Activated naive CD4-positive, alpha-beta T cell (primary cell): ENCODE measurements at places on chromosomes 1 and 21.

- no peak for DNase-seq
Observed at GRCh38 chr1:65572701-65573421, 152.4 kb downstream of the LEPR start.

DNA sequence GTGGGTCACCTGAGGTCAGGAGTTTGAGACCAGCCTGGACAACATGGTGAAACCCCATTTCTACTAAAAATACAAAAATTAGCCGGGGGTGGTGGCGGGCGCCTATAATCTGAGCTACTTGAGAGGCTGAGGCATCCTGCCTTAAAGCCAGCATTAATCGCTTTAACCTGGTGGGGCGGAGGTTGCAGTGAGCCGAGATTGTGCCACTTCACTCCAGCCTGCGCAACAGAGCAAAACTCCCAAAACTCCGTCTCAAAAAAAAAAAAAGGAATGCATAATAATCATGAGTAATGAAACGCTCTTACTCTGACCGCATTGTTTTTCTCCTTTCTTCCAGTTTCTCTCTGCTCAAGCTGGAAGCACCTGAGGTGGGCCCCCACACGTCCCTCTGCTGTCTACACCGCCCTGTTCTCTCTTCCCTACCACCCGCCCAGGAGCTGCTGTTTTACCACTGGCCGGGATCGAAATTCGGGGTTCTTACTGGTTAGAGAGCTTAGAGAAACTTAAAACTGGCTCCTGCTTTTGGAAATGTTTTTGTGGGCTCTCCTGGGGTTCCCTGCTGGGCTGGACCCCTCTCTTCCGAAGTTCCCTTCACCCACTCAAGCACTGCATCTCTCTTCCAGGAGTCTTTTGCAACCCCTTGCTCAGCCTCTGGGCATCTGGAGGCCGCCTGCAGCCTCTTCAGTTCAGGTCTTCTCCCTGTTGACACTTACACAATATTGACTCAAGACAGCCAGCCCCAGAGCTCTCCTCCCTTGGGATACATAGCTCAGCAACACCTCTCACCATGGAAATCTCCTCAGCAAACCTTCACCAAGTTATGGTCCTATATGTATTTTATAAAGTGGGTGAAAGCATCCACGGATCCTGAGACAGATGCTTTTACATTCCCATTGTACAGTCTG is 62.5 kb downstream of the FAM163A start:
- no peak for DNase-seq

- DNase-seq, result no peak
Observed at GRCh38 chr1:41380979-41381691, 19.9 kb downstream of the FOXO6 start.

DNA sequence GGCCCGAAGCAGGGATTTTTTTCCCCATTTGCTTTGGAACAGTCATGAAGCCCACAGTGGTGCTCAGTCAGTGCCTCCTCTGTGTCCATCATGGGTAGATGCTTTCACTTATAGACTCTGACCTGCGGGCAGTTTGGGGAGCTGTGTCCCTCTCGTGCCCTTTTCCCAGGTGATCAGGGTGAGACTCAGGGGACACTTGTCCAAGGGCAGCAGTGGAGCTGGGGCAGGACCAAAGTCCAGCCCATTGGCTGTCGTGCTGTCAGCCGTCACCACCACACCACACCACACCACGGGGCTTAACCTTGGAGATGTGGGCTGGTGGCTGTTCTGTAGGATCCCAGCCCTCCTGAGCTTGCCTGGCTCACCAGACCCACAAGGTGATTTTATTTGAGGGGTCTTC is 34.9 kb downstream of the SIM2 start:
- DNase-seq, result no peak

DNA sequence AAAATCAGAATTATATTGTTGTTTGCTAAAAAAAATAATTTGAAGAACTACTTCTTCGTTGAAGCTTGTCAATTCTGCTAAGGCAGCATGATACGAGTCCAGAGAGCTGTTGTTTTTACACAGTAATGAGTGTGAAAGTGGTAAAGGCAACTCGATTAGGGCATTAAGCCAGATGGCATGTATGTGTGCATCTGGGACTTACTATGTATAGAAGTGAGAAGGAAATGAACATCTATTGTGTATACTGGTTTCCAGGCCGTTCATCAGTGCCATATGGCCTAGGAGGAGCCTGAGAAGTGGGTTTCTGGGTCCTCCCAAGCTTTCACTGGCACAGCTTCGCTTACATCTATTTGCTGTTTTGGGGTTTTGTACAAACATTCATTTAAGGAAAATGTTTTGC is 5.7 kb downstream of the CTPS1 start:
- DNase-seq, result no peak

- DNase-seq, result no peak
Observed at GRCh38 chr1:109250454-109251276, 1.3 kb downstream of the CELSR2 start.

- DNase-seq, result no peak
Observed at GRCh38 chr1:116403496-116404136, 30.6 kb downstream of the ATP1A1 start.

- no peak for DNase-seq
Observed at GRCh38 chr1:77084457-77084856, 134.8 kb downstream of the PIGK start.

- DNase-seq, result no peak
Observed at GRCh38 chr21:28543975-28544374, 448.7 kb downstream of the LTN1 start.

DNA sequence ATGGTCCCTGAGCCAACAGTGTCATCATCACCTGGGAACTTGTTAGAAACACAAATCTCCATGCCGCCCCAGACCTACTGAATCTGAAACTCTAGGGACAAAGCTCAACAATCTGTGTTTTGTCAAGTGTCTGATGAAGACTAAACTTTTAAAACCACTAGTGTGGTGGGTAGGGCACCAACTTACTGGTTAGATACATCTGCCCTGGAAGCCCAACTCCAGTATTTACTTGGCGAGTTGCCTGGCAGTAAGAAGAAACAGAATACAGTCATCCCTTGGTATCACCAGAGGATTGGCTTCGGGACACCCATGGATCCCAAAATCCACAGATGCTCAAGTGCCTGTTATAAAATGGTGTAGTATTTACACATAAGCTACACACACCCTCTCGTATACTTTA is 367.9 kb upstream of the DUSP10 start:
- no peak for DNase-seq

GRCh38 chr1:41773144-41773591 is 145.6 kb downstream of the HIVEP3 start:
- DNase-seq, result no peak

DNA sequence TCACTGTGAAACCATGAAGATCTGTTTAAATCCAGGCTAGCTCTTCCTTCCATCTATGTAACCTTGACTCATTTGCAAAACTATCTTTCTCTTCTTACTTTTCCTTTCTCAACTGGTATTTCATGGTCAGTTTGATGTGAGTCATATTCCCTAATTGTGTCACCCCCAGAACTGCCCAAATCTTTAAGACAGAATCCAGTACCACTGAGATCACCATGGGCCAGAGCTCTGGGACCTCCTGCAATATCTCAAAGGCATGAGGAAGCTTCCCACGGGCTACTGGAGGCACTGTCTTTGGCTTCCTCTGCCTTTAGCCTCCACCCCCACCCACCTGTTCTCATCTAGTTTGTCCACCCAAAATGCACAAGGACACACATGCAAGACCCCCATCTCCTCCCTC is 274.4 kb upstream of the FMN2 start:
- DNase-seq, result no peak

DNA sequence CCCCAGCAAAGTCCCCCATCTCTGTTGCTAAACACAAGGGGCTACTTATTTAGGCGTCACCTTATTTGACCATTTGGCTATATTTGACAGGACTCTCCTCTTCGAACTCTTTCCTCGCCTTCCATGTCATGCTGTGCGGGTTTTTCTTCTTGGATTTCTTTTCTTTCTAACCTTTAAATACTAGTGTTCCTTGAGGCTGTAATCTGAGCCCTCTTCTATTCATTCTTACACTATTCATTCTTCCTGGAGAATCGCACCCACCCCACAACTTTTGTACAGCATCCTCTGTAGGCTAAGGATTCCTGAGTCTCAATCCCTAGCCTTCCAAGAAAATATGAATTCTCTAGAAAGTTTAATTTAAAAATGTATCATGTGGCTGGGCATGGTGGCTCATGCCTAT is 61.7 kb upstream of the C1orf115 start:
- DNase-seq, result no peak

GRCh38 chr1:112110031-112110430 is 120.6 kb upstream of the KCND3 start:
- no peak for DNase-seq

DNA sequence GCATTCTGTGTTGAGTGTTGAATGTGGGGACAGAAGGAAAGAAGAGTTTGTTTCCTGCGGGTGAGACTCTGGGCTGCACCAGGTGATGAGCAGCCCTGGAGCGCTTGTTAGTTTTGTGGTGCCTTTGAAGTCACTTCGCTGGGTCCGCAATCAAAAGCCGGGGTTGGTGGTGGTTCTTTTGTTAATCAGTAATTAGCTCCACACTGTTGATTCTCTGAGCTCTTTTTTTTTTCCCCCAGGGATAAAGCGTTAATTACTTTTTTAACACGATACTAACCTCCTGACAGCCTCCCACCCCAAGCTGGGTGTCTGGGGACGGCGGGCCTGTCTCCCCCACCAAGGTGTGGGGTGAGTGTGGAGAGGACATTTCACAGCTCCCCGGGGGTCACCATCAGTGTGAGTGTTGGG is 56.6 kb downstream of the AGPAT3 start:
- DNase-seq, result no peak

DNA sequence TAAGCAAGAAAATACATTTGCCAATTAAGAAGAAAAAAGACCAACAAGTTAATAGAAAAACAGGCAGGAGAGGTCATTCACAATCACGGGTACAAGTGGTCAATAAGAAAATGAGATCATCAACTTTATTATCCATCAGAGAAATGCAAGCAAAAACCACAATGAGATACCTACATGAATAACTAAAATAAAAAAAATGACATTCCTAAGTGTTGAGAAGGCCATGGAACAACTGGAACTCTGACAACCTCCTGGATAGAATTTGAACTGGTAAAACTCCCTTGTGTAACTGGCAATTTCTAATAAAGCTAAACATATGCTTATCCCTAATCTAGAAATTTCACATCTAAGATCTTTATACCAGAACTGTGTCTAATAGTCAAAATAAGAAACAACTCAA is 135.4 kb upstream of the BACE2 start:
- DNase-seq, result no peak

DNA sequence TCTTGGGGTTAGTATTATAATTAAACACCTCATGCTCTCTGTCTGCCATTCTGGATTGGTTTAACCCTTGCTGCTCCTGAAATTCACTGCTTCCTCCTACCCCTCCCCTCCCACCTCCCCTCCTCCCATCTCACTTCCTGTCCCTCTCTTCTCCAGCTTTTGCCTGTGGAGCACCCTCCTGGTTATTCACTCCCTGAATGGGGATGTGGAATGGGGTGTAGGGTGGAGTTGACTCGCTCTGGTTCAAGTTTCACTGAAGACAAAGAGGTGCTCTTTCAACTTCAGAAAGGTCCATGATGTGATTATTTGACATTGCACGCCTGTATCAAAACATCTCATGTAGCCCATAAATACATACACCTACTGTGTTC is 160.5 kb downstream of the PLXNA2 start:
- no peak for DNase-seq

DNA sequence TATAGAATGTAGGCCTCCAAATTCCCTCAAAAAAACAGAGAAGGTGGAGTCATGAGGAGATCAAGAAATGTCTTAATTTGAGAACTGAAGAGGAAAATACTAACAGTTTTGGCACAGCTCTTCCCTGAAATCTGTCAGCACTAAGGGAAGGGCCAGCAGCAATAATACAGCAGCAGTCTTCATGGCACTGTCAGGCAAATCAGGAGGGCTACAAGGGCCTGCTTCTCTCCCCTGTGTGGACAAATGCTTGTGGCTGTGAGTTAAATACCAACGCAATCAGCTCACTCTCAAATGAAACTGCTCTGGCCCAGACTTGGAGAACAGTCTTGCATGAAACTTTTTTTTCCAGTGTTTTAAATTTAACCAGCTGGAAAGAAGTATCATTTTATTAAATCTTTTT is 20.5 kb upstream of the CNN3 start:
- no peak for DNase-seq

- DNase-seq, result no peak
Observed at GRCh38 chr1:173255214-173255813, 48.2 kb upstream of the TNFSF4 start.

GRCh38 chr21:15549671-15550070 is 180.1 kb upstream of the USP25 start:
- no peak for DNase-seq

DNA sequence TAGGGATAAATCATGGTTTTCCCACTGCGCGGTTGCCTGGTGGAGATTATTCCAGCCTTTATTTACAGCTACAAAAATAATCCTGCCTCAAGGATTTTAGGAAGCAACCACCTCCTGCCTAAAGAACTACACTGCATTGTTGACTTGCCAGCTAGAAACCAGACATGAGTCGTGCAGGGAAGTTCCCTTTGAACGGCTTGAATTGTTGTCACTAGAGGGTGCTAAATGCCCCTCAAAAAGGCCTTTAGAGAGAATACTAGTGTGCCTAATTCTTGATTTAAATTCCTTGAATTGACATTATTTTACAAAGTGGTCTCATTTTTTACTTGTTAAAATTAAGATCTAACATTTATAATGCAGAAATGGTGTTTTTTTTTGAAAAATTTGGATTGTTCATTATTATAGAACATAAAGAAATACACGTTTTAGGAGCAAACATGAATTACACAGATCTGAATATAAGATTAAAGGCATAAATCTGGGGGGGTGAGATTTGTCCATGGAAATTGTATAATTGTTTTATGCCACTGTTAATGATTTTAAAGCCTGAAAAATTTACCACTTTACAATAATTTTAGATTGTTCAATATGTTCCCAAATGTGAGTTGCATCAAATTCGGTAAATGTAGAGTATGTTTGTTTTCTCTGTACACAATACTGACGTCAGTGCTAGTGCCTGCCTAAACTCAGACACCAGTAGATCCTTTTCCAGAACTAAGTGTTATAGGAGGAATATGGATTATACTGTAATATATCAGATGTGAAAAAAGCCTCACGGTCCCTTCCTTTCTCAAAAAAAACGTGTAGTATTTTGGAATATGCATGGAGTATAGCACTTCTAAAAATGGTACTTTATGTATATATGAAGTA is 7.6 kb upstream of the ERG start:
- DNase-seq, result no peak

DNA sequence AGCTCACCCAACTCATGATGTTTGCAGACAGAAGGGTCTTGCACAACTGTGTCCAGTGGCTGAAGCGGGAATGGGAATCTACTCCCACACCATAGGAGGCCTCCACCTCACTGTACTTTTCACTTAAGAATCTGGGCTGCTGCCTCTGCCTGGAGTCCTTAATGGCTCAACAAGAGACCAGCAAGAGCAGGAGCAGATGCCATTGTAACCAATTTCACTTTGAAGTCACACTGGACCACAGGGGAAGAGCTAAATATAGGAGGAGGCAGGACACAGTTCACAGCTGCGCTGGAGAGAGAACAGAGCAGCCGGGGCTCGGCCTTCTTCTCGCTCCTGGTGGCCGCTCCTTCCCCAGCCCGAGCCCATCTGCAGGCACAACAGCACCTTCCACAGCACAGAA is 120.4 kb downstream of the SIPA1L2 start:
- no peak for DNase-seq
